Naive B cell (primary cell): ENCODE measurements at places on chromosomes 13 and 19. TPM values are rescaled to one million over a fixed set of nuclear protein-coding genes. Genes with fewer than 3 reads are reported as not detected.

DNA sequence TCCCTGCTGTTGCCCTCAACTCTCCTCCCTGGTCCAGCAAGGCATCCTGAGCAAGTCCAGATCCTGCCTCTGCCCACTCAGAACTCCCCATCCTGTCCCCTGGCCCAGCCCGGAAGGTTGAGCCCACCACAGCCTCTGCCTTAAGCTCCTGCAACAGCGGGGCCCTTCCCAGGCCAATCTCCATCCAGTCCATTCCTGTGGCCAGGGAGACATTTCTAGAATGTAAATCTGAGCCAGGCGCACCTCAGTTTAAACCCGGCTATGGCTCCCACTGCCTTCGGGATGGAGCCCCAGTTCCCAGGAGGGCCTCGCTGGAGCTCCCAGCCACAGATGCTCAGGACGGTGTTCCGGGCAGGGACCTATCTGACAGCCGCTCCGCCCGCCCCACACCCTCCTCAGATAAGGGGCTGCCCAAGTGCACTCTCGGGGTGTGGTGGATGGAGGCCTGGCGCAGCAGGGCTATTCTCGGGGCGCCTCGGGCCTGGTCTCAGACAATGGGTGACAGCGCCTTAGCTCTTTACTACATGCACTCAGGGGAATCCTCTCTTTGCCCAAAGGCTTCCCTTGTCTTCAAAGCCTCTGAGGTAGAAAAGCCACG, 5.3 kb downstream of the TRAPPC6A start:
- no peak for DNase-seq

GRCh38 chr19:14141041-14141440, 4.7 kb upstream of the ASF1B start:
- DNase-seq: no peak

The LILRA2 gene
- polyA plus RNA-seq: 1.4 TPM

GRCh38 chr13:75092143-75092542, 389.8 kb downstream of the TBC1D4 start:
- DNase-seq: no peak

DNA sequence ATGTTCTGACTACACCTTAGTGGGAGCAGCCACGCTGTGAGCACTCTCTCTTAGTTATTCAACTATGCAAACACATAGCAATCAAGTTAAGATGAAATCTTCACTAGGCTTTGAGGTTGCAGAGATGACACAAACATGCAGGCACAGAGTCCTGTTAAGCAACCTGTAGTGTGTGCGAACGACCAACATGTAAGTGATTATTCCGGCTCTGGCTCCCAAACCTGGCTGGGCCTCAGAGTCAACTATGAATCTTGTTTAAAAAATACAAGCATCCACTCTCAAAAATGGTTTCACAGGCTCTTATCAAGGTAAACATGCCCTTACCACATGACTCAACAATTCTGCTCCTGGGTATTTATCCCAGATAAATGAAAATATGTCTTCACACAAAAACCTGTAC, 91.4 kb downstream of the IRS2 start:
- no peak for DNase-seq

The TMEM143 gene
- polyA plus RNA-seq: 3.9 TPM

DNA sequence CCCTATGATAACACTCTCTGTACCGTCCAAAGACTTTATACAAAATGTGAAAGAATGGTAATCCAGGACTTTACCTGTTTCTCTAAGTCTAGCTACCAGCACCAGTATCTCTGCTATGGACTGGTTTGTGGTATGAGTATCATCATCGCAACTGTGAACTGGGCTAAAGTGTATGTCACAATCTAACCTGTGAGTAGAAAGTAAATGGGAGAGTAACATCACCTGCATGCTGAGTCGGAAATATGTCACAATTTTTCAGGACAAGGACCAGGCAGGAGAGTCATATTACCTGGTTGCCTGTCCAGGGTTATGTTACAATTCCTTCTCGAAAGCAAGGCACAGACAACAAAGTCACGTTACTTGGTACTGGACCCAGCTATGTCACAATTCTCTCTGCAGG, 5.1 kb upstream of the ZNF43 start:
- no peak for DNase-seq

DNA sequence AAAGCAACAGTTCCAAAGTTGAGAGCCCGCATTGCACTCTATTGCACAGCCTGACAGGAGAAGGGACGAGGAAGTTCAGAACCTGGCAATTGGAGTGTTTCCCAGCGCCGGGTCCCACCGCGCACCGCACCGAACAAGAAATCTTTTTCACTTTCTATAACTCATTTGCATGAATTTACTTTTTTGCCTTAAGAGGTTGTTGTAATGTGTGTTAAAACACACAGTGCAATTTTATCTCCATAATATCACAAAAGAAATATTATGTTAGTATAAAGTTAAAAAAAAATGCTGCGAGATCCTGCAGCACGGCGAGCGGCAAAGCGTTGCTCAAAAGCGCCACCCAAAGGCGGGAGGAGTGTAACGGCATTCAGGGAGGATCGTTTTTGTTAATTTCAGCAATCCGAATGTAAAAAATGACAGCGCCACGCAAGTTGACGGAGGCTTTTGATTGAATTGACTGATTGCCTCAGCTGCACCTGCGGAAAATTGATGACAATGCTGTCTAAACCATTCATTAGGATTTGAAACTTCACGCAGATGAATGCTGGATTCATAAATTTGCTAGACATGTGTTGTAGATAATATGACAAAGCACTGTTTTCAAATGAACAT, 303.6 kb upstream of the ZNF507 start:
- no peak for DNase-seq

- DNase-seq: no peak
These were observed 36.0 kb downstream of the MBNL2 start for GRCh38 chr13:97257800-97258799.

DNA sequence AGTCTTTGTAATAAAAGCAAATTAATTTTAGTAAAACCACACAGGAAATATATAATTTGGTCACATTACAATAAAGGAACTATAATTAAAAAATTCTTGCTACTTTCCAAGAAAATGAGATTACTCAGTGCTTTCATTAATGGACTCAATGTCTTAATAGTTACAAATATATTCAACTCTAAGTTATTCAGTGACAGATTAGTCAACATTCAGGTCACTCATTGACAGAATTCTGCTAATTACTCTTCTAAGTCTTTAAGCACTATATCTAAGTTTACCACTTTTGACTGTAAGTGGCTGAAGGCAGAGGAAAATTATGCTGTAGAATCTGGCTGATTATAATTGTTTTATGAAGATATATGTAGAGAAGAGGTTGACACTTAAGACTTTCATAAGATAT, 1365.0 kb downstream of the EFNB2 start:
- no peak for DNase-seq

The PGPEP1 gene
- 7.4 TPM for polyA plus RNA-seq

The SIGLEC5 gene
- 3.7 TPM for polyA plus RNA-seq

DNA sequence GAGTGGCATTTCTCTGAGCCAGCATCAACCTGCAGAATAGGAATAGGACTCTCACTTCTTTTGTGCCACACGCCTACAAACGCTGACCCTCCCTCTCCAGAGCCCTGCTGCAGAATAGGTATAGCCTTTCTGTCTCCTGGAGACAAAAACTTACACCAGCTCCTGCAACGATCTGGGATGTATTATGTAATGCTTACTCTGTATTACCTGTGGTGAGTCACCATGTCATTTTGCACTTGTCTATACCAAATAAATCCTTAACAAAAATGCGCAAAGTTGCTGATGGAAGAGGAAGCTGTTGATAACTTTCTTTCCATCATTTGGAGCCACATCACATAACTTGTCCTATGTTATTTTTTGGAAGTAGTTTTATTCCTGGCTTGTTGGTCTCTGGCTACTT, 155.8 kb upstream of the FNDC3A start:
- DNase-seq: no peak

- no peak for DNase-seq
These were observed 25.0 kb downstream of the MTMR6 start for GRCh38 chr13:25262261-25262660.

- no peak for DNase-seq
These were observed 5.4 kb upstream of the NTN5 start for GRCh38 chr19:48678201-48678600.

The RFX1 gene
- polyA plus RNA-seq: 2.1 TPM

- no peak for DNase-seq
These were observed 433 bp upstream of the ZNF616 start for GRCh38 chr19:52140032-52140710.

GRCh38 chr19:35959040-35959967, 23.1 kb downstream of the LRFN3 start:
- DNase-seq: peak; percentile 45

DNA sequence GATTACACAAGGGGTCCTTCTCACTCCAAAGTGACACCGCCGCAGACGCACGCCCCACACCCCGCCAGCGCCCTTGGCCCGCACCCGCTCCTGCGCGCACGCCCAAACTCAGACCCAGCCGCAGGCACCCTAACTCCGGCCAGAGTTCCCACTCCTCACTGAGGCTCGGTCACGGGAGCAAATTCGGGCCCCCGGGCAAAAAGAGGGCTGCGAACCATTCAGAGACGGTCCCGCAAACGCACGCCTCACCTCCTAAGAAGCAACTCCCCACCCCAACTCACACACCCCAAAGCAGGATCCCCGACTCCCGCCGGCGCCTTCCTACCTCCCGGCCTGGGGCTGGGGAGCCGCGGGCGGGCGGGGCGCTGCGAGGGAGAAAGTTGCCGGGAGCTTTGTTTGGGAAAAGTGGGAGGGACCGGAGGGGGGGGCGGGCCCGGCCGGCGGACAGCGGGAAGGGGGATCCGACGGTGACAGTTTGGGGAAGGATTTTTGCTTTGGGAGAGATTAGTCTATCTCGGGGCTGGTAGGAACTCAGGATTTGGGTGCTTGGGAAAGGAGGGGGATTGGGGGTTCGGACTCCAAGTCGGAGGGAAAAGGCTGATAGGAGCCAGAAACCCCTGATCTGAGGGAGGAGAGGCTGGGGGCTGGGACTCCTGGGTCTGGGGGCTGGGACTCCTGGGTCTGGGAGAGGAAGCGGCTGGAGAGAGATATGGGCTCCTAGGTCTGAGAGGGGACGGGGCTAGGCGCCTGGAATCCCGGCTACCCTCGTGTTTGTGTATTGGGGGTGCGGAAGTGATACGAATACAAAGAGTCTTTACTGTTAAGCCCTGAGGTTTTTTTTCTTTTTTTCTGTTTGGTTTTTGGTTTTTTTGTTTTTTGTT, at the start of gene TEAD2:
TEAD2 (minus strand) TSS at position 369 of the 881 bp plus-strand sequence. CDS start 2,341 bp downstream, outside the sequence.
- no peak for DNase-seq

The KCNC3 gene
- polyA plus RNA-seq: not detected

DNA sequence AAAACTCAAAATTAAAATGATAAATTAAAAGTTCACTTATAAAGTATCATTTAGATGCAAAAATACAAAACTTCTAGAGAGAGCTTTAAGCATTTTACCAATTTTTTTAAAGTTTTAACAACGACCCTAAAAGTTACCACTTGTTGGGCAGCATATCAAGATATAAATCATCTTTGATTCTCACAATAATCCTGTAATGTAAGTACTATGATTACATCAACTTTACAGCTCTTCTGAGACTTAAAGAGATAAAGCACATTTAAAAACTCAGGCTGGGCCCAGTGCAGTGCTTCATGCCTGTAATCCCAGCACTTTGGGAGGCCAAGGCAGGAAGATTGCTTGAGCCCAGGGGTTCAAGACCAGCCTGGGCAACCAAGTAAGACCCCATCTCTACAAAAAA, 202.7 kb upstream of the GPC6 start:
- DNase-seq: no peak

The SOX1 gene
- not detected for polyA plus RNA-seq

- no peak for DNase-seq
These were observed 172.6 kb downstream of the GPC6 start for GRCh38 chr13:93399212-93399611.

DNA sequence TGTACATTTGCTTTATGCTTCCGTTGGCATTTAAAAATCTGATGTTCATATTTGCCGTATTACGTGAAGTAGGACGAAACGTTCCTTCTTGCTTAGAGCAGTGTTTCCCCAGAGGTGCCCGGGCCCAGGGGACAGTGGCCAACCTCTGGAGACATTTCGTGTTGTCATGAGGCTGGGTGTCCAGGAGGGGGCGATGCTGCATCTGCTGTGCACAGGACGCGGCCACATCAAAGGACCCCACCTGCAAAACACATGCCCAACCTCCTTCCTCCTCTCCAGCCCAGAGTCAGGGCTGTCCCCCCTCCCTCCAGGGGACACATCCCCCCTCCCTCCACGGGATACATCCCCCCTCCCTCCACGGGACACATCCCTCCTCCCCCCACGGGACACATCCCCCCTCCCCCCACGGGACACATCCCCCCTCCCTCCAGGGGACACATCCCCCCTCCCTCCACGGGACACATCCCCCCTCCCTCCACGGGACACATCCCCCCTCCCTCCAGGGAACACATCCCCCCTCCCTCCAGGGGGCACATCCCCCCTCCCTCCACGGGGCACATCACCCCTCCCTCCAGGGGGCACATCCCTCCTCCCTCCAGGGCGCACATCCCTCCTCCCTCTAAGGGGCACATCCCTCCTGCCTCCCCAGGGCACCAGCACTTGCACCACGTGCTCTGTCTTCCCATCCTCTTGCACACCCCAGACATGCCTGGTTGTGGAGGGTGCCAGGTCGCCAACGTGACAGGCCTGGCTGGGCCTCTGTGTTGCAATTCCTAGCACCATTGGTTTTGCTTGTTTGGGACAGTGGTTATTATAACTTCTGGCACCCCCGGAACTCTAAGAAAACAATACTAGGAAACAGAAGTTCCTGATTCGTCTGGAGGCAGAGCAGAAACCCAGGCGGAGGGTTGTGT, 46.7 kb downstream of the GAS6 start:
- DNase-seq: peak; percentile 60

The ICAM1 gene
- 4.3 TPM for polyA plus RNA-seq

- DNase-seq: no peak
These were observed 1569.4 kb upstream of the PRR20A start for GRCh38 chr13:55571237-55571867.

GRCh38 chr13:43397111-43397510, 373.7 kb downstream of the DNAJC15 start:
- DNase-seq: no peak

DNA sequence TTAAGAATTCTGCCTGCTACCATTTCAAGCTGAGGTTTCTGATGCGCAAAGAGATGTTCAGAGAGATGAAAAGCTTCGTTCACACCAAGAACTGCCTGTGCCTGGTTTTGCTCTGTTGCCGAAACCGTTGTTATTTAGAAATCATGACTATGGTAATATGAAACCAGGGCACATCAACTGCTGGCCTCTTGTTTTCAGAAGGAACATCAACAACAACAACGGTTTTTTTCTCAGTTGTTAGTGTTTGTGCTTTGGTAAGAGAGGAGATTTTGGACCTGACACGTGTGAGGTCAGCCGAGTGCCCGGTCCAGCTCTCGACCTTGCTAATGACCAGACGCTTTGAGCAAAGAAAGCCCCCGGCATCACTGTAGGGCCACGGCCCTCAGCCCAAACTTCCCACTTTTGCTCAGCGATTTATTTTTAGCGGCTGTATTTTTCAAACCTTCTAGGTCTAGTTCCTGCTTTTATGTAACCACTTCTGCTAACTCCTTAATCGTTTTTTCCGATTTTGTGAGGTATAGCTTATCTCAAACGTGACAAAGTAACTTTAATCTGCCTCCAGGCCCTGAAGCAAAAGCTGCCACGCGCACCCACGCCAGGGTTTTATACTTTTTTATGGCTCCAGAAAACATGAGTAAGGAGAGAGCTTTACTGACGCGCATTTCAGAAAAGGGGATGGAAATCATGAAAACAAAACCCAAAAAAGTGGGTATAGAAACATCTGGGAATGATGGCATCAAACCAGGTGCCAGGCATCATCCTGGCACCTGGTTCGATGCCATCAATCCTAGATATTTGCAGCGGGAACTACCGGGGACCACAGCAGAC, 42.0 kb downstream of the KLF2 start:
- peak; percentile 88 for DNase-seq
